ENCODE measurements at places on chromosomes 7 and 10. TPM values are rescaled to one million over a fixed set of nuclear protein-coding genes. Genes with fewer than 3 reads are reported as not detected.

PRSS58 gene
- not detected for total RNA-seq

GTPBP4 gene
- 13.8 TPM for total RNA-seq

OR2A42 gene
- total RNA-seq = under 0.01 TPM

C10orf53 gene
- total RNA-seq = not detected

CUEDC2 gene
- 60.9 TPM for total RNA-seq

GPR146 gene
- total RNA-seq = under 0.01 TPM
